MM.1S (cell line): ENCODE measurements at places on chromosomes 11 and 22.

DNA sequence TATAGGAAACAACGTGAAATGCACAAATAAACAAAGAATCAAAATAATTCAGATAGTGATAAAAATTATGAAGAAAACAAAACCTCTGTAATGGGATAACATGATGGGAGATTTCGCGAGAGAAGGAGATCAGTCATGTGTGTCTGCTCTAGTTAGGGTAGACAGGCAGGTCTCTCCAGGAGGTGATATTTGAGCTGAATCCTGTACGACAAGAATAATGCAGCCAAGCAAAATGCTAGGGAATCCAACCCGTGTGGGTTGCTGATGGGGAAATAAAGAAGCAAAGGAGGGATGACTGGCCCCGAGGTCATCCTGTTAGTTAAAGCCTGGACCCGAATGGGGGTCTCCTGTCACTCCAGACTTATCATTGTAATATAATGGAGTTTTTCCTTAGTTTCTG lies 16.0 kb downstream of the MAML2 start:
- DNase-seq: no peak

GRCh38 chr11:17294033-17294432 lies 17.5 kb downstream of the NUCB2 start:
- DNase-seq: no peak

GRCh38 chr11:44268614-44269080 lies 41.3 kb downstream of the ALX4 start:
- no peak for DNase-seq

DNA sequence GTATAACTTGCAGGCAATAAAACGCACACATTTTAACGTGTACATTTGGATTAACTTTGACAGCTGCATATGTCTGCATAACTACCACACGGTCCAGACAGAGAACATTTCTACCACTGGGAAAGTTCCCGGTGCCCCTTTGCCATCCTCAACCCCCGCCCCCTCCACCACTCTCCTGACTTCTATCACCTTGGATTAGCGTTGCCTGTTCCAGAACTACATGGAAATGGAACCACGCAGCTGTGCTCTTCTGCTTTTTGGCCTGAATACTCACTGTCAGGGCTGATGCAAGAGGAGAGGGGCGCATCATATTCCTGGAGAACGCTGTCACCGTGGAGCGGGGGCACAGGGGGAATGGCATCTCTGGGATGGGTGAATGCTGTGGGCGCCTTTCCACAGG lies 62.1 kb downstream of the LRP5 start:
- DNase-seq: no peak

DNA sequence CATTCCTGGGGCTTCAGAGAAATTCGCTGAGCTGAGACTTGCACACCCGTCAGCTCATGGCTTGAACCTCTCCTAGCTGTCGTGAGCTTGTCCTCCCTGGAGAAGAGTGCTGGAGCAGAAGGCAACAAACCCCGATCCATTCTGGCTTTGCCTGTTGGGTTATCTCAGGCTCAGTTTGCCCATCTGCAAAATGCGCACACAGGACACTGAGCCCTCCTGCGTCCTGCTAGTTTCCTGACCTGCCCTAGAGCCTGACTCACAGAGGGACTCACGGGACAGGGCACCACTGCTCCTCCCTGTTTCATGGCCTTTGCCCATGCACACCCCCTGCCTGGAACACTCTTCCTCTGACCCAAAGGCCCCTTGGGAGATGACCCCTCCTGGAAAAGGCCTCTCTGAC lies 365.0 kb downstream of the MN1 start:
- no peak for DNase-seq

GRCh38 chr22:32535531-32536190 lies 61.0 kb downstream of the FBXO7 start:
- DNase-seq: no peak

GRCh38 chr11:65478388-65479183 lies 20.3 kb upstream of the MALAT1 start:
- DNase-seq: no peak

DNA sequence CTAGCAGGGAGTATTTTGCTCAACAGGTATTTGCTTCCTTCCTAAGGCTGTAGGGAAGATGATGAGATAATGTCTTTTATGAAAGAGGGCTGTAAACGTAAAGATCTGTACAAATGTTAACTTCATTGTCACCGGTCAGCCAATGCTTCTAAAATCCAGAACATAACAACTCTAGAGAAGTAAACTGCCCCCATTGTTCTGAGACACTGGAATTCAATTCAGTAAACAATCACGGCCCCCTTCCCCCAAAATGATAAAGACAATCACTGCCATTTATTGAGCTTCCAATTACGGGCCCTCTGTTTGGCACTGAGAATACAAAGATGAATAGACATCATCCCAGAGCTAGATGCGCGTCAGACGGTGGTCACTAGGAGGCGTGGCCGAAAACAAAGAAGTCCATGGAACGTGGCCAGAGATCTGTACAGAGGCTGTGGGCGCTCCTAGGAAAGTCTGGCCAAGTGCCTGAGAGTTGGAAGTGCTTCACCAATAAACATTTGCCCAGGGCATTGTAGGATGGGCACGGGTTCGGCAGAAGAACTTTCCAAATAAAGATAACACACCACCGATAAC lies 576 bp downstream of the TMEM258 start:
- DNase-seq: peak; percentile 72

GRCh38 chr11:59040607-59041006 lies 45.5 kb upstream of the GLYATL1B start:
- DNase-seq: peak; percentile 27

GRCh38 chr11:73149105-73149504 lies 7.0 kb upstream of the FCHSD2 start:
- no peak for DNase-seq

DNA sequence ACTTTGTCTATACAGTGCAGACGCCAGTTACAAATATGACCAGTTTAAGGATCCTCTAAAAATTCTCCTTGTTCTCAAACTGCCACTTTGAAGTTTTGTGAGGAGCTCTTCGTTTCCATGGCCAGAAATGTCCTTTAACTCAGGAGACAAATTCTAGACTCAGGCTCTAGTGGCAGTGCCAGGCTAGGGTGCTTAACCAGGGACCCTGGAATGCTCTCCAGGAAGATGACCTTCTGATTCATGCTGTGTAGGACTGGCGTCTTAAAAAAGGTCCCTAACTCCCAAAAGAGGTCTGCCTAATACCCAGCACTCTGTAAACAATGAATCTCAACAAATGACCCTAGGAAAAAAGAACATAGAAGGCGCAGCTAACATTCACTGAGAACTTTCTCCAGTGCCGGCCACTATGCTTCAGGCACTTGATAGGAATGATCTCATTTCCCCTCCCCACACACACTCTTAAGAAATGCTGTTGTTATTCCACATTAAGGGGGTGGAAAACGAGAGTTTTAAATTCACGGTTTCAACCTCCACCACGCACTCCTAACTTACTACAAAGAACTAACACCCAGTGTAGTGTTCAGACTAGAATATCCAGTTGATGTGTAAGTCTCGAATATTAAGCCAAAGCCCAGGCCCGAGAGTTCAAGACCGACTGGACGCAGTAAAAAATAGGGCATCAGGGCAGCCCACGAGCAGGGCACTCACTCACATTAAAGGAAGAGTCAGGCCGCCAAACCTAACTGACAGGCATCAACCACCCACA lies 747 bp downstream of the NXF1 start:
- peak; percentile 36 for DNase-seq

DNA sequence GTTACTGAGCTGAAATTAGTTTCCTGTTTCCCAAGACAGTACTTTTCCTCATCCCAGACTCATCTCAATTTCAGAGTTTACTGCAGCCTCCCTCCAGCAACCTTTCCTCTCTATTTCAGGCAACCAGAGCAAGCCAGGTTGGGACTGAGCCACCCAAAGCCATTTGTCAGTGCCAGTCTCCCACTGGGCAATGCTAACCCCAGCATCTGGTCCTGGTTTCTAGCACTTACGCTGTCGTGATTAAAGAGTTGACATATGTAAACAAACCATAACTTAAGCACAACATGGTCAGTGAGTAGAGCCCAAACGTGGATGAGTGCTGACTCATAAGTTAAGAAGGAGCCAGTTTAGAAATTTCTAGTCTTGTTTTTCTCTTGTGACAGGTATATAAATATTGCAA lies 119.6 kb upstream of the BLID start:
- no peak for DNase-seq

DNA sequence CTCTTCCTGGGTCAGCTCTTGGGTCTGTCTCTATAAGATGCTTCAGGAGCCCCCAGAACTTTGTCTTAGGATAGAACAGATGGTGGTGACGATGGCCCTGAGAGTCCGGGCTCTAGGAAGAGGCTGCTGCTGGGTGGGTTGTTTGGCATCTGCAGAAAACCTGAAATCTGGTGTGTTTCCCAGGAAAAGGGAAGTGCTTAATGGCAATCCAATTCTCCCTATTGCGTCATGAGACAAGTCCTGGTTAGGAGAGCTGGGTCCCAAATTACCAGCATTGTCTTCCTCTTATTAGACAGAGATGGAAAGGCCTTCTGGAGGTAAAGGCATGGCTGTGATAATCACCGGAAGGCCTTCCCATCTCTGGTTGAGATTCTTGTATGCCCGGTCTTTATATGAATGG lies 48.9 kb upstream of the GRAMD1B start:
- DNase-seq: no peak

DNA sequence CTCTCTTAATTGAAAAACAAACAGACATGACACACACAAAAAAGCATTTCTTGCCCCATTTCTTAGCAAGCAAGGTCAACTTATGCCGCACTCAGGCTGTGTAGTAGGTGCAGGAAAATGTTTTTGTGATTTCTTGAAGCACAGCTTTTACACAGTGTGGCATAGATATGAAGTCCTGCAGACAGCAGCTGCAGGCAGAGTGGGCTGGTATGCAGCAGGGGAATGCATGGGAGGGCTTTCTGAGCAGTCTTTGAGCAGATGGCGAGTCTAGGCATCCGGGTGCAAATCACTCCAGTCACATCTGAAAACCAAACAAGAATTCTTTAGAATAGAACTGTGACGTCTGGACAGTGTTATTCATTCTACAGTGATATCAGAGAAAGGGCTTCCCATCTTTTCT lies 87.5 kb downstream of the BLID start:
- DNase-seq: no peak

DNA sequence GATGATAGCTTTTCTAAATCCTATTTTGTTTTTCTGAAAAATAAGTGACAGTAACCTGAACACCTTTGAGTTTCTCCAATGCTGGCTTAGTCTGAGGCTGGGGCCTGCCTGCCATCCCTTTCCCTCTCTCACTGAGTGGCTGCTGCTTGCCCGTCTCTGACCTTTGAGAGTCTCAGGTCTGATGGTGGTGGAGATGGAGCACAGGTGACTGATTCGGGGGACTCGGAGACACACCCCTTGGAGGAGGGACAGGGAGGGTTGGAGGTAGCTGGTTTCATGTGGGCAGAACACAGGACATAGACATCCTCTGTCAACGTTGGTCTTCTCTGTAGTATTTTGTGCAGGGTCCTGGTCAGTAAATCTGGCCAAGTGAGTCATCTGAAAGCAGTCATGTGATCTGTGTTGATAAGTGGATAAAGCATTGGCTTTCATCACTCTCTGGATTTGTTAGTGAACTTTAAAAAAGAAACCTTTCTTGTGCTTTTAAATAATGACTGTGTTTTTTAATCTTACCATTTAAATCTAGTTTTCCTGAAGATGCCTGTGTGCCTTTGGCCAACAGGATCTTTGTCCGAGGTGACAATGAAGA lies 47.1 kb upstream of the CLDN5 start:
- DNase-seq: no peak

GRCh38 chr11:120184371-120184945 lies 26.4 kb upstream of the OAF start:
- no peak for DNase-seq
